Muscle of leg (tissue), 16 donors: ENCODE measurements at places on chromosomes 3 and 15.

GRCh38 chr15:69609776-69610175 lies 157.2 kb downstream of the RPLP1 start:
- DNase-seq = no peak

- DNase-seq = no peak
These were observed 117.9 kb upstream of the FAM3D start for GRCh38 chr3:58784425-58784824.

GRCh38 chr15:70589728-70590127 lies 173.6 kb downstream of the UACA start:
- DNase-seq = peak; percentile 63

- DNase-seq = no peak
These were observed 106.3 kb upstream of the MEIS2 start for GRCh38 chr15:37206690-37207089.

DNA sequence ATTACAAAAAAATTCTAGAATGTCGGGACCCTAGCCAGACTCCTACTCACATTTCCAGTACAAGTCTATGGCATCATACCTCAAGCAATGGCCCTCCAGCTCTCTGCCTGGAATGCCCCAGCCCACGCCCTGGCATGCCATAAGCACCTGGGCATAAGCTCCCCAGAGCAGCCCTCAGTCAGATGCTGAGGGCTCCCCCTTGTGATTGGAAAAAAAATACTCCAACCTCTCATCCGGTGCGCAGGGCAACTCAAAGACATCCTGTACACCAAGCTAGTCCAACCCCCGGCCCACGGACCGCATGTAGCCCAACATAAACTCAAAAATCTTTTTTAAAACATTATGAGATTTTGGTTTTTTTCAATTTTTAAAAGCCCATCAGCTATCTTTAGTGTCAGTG lies 115.4 kb downstream of the NEK10 start:
- DNase-seq = peak; percentile 3

GRCh38 chr15:40290545-40290917 lies 7.7 kb upstream of the ANKRD63 start:
- DNase-seq = no peak

DNA sequence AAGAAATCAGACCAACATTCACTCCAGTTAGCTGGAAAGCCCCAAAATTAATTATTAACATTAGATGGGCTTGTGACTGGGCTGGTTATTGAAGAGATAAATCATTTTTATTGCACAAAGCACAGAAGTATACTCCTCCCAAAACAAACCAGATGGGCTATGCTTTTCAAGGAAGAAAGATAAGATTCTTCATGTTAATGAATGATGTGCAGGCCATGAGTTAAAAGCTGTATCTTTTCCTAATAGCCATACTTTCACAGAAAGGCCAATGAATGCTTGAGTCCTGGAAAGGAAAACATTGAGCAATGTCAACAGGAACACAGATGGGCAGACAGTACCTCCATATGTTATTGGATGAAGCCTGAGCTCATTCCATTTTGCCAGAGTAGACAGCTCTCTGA lies 55.4 kb downstream of the OCA2 start:
- peak; percentile 11 for DNase-seq

DNA sequence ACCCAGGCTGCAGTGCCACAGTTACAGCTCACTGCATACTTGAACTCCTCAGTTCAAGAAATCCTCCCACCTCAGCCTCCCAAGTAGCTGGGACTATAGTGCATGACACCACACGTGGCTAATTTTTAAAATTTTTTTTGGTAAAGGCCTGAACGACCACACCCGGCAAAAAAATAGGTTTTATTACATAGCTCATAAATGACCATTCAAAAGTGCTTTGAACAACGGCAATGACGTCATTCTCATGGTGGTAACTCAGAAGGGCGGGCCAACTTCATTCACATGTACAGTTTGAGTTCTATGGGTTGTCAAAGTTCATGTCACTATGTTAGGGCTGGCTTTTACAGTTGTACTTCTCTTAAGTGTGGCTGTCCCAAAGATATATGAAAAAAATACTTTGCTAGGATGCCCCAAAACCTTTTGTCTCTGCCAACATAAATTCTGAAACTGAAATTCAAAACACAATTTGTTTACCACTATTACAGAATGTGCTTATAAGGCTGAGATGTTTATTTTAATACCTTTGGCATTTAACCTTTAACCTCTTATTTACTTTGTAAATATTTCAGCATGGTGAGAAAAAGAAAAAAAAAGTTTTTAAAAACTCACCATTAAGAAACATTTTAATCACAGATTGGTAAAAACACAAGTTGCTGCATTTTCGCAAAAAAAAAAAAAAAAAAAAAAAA lies 6.2 kb downstream of the MYO1E start:
- no peak for DNase-seq

DNA sequence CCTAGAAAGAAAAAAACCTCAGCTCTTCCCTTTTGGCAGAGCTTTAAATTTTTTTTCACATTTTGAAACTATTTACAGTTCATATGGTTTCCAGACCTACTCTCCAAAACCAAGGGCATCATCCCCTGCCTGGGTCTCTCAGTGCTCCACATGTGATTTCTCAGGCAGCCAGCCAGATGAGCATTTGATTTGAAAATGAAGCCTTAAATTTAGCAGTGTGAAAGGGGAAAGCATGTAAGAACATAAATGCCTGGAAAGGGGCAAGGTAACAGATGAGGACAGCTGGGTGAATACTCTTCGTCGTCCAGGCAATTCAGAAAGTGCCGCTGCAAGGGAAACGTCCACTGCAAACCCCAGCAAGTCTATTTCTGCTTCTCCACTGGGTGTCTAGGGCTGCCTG lies 94.8 kb downstream of the ATP8B4 start:
- peak; percentile 91 for DNase-seq

DNA sequence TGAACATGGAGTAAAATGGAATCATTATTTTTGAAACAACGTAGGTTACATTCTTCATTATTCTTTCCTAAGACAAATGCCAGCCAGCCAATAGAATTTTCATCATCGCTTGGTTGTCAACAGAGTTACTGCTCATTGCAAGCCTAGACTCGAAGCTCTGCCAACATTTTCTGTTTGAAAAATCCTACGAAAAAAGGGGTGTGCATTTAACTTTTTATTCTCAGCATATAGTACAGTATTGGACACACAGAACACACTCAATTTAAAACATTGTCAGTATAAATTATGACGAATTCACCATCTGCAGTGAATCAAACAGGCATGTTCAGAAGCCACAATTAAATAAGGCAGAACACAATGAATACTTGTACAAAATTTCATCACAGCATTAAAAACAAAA lies 232.1 kb downstream of the NR1D2 start:
- no peak for DNase-seq

DNA sequence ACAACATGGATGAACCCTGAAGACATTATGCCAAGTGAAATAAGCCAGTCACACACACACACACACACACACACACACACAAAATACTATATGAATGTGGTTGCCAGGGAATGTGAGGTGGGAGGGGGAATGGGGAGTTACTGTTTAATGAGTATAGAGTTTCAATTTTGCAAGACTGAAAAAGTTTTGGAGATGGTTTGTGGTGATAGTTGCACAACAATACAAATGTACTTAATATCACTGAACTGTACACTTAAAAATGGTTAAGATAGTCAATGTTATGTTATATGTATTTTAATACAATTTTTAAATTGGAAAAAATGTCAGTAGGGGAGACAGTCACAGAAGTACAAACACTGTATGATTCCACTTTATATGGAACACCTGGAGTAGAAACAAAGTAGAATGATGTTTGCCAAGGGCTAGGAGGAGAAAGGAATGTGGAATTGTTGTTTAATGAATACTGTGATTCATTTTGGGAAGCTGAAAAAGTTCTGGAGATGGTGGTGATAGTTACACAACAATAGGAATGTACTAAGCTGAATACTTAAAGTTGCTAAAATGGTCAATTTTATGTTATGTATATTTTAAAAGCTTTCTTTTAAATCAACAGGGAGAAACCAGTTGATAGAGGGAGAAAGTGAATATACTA lies 76.6 kb downstream of the RPL39L start:
- no peak for DNase-seq

GRCh38 chr3:63478990-63479660 lies 173.3 kb upstream of the SNTN start:
- DNase-seq = peak; percentile 10

- DNase-seq = peak; percentile 89
These were observed 129.9 kb downstream of the LRRC3B start for GRCh38 chr3:26752466-26752865.

- DNase-seq = no peak
These were observed 60.3 kb downstream of the EOMES start for GRCh38 chr3:27661797-27662196.

- DNase-seq = no peak
These were observed 94.5 kb downstream of the CFAP20DC start for GRCh38 chr3:58955308-58955707.

DNA sequence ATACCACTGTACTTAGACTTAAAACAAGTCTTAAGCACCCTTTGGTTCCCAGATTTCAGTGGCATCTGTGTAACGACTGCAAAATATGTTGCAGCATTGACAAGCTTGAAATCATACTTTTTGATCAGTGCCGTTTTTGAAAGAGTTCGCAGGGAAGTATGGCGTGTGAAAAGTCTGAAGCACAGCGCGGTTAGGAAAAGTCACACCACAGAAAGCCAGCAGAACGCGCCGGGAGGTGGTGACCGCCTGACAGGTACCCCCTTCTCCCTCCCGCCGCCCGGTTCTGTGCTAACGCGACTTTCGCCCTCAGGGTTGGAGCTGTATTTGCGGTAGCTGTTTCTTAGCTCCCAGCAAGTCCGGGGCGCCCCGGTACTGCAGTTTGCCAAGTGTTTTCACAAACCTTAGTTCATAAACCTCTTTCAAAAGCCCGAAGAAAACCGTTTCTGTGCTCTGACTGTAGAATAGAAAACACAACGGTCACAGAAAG lies 481 bp upstream of the CRYBG3 start:
- DNase-seq = no peak
